ENCODE measurements at places on chromosomes 12 and 14.

DNA sequence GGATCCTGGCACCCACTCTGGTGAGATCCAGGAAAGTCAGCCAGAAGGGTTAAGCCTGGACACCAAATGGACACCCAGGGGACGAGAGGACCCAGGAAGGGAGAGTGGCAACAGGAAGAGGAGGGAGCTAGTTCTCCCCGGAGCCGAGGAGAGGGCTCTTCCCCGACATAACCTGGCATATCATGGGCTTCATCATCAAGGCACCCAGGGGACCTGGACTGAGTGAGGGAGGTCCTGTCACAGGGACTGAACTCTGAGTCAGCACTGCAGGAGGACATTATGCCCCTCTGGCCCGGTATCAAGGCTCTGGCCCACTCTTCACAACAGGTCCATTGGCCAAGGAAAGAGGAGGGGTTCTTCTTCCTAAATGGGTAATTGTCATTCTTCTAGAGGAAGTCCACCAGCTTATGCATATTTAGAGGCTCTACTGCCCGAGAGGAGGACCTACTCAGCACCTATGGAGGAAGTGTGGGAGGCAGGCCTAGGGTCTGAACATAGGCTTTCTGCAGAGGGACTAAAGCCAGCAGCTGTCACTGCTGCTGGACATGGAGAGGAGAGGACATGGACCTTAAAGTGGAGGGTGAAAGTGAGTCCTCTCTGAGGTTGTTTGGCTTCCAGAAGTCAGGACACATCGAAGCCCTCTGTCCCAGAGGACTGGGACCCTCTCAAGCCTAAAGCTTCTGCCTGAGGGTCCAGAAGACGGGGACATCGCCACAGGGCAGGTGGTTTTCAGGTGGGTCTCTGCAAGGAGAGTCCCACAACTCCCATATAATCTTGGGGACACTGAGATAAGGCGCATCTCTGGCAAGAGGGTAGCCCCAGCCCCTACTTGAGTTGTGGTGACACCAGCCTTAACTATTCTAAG lies 18.6 kb downstream of the ISCA2 start:
- no peak for DNase-seq

- DNase-seq: no peak
Observed at GRCh38 chr12:52809166-52809565, 4.8 kb downstream of the KRT4 start.

DNA sequence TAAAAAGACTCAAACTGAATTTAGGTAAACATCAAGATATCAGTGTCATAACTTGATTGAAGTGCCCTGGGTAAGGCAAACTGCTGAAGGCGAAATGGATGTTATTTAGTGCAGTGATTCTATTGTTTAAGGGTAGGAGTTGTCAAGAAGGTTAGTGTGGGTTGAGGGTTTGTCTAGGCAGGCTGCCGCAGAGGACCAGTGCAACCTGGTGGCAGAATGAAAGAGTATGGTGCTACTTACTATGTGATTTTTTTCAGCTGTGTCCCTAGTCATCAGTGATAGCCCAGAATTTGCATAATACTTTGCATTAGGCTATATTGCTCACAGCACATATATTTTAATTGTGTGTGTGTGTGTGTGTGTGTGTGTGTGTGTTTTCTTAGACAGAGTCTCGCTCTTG lies 1127.0 kb downstream of the GALC start:
- no peak for DNase-seq

DNA sequence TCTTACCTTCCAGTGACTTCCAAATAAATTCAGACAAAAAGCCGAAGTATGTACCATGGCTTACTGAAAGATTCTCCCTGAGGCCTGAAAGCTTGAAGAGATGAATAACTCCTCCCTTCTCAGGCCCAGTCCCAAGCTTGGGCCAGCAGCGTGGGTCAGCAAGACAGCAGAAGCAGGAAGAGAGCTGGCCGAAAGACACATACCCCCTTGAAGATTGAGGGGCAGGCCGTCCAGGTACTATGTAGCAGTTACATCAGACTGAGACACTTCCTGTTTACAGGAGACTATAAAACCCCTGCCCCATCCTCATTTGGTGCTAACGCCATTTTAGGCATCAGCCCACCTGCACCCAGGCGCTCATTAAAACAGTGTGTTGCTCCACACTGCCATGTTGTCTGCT lies 15.0 kb downstream of the NDUFA12 start:
- DNase-seq: no peak

DNA sequence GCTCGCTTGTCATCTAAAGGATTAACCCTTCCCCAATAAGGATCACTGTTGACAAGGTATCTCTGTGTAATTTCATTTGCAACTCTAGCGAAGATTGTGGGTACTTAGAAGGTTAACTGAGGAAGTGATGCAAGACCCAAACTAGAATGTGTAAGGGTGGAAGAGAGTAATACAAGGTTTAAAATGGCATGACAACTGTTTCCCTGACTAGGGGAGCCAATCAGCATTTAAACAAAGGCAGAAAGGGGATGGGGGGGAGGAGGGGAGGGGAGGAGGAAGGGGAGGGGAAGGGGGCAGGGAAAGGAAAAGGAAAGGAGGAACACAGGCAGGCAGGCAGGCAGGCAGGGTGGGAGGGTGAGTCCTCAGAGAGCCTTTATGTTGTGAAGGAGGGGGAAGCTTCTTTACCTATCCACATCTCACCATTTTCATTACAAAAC lies 31.1 kb downstream of the NRDE2 start:
- no peak for DNase-seq

DNA sequence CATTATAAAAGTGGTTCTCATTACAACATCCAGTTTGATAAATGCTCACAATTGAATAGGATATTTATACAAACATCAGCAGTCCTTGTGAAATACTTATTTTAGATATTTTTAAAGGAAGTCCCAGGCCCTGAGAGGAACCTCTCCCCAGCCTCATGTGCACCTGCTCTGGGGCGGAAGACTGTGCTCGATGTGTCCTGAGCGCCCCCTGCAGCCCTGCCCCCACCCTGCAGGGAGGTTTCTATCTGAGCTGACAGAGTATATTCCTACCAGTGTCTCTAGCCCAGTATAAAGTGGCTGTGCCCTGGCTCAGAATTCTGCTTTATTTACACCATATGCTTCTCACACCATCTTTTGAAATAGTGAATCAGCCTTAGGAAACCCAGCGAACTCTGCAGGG lies 1349.1 kb downstream of the TMEM121 start:
- no peak for DNase-seq

DNA sequence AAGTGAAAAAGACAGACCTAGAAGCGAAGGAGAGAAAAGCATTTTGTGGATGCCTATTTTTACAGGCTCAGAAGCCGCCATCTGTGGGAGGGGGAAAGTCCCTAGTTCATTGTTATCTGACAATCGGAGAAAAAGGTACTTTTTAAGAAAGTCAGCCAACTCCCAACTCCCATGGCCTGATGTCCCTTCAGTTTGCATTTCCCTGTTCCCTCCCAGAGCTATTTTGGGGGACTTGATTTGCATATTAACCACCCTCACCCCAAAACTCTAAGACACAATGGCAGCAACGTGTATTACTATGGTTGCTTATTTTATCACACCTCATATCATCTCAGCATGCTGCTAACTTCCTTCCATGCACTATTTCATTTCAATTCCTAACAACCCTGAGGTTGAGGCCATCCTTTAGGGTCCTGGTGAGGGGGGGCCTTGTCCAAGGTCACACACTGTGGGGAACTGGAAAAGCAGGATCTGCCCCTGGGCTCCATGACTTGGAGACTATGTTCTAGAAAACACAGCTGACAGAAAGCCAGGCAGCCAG lies 18.7 kb downstream of the HVCN1 start:
- DNase-seq: no peak

DNA sequence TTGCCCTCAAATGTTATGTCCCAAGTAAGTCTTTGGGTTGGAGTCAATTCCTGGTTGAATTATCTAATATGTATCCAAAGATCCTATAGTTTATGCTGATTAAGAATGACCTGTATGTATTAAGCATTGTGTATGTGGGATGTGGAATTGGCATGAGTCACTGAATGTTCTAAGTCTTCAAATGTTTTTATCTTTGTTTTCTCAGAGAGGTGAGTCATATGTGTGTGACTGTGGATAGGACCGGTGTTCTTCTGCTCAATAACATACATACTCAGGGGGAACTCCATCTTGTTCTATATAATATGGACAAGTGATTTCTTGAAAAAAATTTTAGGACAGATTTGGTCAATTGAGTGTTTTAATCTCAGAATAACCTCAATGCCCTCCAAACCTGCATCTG lies 57.9 kb downstream of the NAV3 start:
- DNase-seq: peak; percentile 59

DNA sequence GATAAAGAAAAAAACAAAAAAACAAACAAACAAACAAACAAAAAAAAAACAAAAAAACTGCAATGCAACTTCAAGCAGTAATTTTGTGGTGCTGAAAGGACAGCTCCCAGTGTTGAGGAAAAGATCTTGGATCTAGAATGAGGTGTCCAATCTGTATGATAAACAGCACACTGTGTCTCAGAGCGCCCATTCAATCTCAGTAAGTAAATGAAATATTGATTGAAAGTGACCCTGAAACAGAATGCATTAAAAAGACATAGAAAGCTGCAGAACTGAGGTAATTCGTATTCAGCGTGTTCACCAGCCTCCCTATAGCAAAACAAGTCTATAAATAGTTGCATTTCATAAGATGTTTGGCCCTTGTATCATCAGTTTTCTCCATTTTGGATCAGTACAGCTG lies 153.0 kb downstream of the NOVA1 start:
- peak; percentile 54 for DNase-seq

DNA sequence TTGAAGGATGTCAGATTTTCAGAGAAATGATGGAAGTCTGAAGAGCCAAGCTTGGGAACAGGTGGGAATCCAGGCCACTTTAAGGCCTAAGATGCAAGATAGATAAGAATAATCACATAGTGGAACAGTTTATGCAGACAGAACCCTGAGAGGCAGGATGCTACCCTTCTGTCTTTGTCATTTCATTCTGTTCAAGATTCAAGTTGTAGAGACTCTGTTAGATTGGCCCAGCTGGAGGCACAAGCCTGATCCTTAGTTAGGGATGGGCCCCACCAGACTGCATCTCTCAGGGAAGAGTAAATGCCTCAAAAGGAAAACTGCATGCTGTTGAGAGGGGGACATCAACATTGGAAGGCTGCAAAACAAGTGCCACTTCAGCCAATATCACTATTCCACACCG lies 287.0 kb downstream of the PCNX1 start:
- no peak for DNase-seq

- peak; percentile 67 for DNase-seq
Observed at GRCh38 chr12:24820872-24821271, 128.0 kb downstream of the BCAT1 start.

DNA sequence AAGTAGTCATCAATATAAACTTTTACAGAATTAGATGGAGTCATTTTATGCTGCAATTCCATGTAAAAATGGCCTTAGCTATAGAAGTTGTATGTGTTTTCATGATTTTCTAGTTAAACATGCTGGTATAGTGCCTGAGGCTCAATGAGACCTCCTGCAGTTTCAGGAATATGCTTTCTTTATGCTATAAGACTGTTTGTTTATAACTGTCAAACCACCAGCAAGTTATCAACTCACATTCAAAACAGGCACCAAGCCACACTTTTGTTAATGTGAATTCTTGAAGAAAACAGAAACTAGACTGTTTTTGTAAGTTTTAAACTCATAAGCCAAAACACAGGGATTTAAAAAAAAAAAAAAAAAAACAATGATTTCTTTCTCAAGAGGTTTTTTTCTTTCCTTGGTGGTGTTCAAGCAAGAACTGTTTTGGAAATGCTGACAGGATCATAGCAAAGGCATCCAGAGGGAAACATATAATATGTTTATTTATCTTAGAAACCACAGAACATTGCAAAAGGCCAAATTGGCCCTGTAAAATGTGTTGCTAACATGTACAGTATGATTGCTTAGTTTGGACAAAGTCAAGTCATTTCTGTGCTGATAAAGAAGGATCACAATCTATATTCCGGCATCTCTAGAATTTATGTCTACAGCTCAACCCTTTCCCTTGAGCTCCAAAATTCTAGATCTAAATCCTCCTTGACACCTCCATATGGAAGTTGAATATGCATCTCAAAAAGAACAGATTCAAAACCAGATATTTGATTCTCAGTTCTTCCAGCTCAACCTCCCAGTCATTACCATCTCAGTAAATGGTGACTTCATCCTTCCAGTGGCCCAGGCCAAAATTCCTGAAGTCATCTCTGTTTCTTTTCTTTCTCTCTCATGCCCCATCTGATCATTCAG lies 29.0 kb upstream of the LUM start:
- DNase-seq: peak; percentile 71

DNA sequence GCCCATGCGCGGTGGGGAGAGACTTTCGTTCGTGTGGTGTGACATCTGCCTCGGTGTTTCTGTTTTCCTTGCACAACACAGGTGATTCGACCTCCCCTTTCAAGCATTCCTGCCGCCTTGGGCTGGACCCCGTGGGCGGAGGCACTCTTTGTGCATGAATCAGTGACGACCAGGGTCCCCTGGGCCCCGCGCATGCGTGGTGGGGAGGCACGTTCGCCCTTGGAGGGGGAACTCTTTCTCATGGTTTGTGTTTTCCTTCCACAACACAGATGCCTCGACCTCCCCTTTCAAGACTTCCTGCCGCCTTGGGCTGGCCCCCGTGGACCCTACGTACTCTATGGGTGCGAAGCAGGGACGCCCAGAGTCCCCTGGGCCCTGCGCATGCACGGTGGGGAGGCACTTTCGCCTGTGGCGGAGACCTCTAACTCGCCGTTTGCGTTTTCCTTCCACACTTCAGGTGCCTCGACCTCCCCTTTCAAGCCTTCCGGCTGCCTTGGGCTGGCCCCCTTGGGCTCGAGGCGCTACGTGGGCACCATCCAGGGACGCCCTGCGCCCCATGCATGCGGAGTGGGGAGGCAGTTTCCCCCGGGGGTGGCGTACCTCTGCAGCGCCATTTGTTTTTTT lies 340.9 kb downstream of the ALG10 start:
- no peak for DNase-seq

DNA sequence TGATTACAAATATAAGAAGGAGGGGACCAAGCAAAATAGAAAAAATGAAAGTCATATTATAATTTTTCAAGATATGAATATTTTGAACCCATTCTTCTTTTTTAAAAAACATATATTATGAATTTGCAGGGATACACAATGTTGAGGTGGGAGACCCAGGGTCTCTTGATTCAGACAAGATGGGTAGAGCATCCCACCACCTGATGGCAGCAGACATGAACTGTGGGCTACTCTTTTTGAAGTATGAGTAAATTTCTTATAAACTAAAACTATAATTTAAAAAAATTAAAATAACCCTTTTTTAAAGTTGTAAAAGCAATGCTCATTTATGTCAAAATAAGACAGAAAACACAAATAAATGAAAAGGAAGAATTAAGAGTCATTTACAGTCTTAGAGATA lies 202.7 kb upstream of the PRICKLE1 start:
- no peak for DNase-seq

Measured in astrocyte of the hippocampus (primary cell).